ENCODE measurements at places on chromosomes 1 and 21.

DNA sequence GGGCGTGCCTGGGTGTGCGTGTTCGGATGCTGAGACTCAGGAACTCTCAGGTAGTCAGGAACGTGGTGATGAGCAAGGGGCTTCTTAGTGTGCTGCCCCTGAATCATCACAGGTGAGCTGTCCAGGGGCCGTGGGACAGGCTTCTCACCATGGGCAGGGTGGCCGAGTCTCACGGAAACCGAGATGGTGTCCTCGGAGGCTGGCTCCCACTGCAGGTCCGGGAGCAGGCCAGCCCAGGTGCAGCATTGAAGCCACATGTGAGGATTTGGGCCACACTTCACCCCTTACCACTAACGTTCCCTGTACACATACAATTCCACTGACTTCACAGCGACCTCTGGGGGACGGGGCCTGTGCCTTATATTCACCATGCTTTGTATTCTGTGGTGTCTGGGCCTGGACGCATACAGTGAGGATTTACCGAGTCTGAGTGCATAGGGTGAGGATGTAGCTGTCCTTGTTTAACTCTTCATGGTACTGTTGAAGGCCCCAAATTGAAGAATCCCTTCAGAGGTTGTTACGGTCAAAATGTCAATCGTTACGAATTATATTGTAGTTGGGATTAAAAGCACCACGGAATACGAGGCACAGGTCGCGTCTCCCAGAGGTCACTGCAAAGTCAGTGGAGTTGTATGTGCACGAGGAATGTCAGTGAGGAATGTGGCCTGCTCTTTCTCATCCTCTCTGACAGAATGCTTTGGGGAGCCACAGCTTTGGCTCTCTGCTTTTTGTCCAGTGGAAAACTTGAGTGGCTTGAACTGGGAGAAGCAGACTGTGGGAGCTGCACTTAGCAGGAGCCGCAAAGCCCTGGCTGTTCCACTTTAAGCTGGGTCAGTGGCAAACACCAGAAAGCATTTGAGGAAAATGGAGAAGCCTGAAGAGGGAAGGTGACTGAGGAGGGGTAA, 95.3 kb downstream of the MTR start:
- no peak for DNase-seq

DNA sequence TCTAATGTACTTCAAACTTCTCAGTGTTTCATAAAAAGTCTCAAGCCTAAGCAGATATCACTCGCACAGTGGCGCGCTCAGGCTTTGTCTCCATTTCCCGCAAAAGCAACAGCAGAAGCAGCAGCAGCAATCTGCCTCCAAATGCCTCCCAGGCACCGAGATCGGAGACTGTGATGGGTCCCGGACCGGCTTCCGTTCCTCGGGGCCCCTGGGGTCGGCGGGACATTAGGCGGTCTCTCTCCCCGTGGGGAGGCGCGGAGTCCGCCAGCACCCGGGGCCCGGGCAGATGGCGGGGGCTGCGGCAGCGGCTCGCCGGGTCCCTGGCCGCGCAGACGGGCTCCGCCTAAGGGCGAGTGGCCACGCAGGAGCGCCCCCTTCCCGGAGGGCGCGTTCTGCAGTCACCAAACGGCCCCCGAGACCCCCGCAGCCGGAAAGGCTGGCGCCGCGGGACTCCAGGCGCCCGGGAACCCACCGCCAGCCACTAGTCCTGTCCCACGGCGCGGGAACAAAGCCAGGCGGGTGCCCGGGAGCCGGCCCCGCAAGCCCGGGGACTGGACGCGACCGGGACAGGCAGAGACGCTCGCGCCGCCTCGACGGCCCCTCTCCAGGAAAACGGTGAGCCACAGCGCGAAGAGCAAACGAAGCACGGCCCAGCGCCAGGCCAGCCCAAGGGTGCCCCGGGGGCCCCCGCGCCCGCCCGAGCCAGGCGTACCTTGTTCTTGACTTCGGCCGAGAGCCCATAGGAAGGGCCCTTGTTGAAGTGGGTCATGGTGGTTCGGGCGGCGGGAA, 590 bp downstream of the CNN3 start:
- DNase-seq: peak; percentile 70

- peak; percentile 77 for DNase-seq
Measured at GRCh38 chr1:225817611-225818061, 7.7 kb downstream of the EPHX1 start.

GRCh38 chr1:102852613-102853012, 255.7 kb downstream of the COL11A1 start:
- peak; percentile 17 for DNase-seq

DNA sequence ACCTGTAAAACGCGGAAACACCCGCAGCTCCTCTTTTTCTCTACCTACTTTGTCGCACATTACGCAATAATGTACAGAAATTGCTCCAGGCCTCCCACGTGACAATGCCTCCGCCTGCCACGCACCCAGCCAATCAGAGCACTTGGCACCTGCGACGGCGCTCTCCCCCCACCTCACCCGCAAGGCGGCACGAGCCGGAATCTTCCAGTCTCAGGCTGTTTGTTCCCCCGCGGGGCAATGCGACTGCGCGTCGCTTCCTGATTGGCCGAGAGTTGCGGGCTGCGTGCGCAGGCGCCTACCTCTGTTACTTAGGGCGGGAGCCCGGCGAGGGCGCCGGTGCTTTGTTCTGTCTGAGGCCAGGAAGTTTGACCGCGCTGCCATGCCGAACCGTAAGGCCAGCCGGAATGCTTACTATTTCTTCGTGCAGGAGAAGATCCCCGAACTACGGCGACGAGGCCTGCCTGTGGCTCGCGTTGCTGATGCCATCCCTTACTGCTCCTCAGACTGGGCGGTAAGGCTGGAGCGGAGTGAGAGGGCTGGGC, at the start of gene MAEL:
TSS of gene MAEL (plus strand) at position 307 of the 542 bp plus-strand sequence. CDS start at position 380, 73 bp downstream.
- no peak for DNase-seq

DNA sequence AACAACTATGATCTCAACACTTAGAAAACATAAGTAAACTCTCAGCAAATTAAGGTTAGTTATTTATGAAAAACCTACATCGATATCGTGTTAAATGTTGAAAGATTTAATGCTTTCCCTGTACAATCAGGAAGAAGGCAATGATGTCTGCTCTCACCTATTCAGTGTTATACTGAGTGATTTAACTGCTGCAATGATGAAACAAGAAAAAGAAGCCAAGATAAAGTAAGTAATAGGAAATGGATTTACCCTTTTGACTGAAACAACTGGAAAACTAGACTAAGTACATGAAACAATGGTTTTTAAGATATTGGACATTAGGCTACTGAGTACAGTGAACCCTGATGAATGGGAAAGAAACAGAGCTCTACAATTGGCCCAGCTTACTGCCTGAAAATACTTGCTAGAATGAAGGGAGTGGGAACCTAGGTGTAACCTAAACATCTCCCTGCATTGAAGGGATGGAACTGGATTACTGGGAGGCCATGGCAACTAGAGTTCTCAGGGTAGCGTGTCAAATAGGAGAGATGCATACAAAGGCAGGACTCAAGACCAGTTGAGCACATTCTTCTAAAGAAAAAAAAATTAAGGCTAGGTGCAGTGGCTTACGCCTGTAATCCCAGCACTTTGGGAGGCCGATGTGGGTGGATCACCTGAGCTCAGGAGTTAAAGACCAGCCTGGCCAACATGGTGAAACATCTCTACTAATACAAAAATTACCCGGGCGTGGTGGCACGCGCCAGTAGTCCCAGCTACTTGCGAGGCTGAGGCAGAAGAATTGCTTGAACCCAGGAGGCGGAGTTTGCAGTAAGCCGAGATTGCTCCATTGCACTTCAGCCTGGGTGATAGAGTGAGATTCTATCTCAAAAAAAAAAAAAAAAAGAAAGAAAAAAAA, 37.3 kb downstream of the SNRPE start:
- no peak for DNase-seq

GRCh38 chr1:208189183-208189582, 55.0 kb downstream of the PLXNA2 start:
- peak; percentile 51 for DNase-seq
